ENCODE measurements at places on chromosomes 7 and 10.

DNA sequence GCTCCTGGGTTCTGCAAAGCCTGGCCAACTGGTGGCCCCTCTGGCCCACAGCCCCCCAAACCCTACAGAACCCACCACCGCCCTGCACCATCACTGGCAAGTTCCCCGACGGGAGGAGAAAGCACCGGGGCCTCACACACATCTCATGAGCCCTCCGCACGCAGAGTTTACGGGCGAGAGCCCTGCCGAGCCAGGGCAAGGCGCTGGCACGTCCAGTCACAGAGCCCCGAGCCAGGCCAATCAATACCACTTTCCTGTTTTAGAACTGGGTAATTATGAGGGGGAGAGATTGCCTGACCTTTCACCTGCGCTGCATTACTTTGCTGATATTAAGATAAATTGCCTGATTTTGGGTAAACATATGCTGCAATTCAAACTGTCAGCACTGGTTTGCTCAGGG, 113.3 kb downstream of the EBF3 start:
- DNase-seq = no peak

DNA sequence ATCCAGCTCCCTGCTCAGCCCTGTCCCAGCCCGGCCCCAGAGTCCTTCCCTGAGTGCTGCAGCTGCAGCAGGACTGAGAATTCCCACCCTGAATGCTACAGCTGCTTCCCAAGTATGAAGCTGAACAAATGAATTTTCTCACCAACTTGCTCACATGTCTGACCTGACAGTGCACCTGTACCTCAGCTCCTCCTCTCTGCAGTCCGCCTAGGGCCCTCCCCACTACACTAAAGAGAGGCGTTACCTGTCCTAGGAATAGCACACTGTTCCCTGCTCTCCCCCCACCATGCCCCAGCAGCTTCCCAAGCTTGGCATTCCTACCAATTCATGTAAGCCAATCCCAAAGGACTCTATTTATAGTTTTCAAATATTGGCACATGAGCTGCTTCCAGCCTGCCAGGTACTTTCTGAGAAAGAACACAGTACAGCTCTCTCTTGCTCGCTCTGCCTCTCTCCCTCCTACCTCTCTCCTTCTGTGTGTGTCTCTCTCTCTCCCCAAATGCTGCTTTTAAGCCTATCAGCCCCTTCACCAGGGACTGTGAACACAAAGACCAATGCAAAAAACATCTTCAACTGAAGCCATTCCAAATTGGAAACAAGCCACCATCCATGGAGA, 400.1 kb downstream of the TNS3 start:
- no peak for DNase-seq

DNA sequence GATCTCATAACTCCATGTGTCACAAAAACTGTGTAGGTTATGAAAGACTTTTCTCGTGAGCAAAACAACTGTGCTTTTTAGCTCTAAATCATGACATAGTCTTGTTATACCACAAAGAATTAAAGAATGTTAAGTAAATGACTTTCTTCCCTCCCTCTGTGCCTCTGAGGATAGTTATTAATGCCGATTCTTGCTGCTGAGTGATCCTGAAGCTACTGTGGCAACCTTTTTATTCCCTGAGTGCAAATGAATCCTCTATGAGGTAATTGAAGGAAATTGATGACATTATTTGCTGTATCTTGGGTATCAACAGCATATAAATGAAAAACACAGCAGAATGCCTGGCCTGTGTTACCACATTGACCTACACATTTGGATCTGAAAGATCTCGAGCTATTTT, 142.2 kb upstream of the HDAC9 start:
- DNase-seq = no peak

- DNase-seq = no peak
Measured at GRCh38 chr7:135375908-135376699, 133.8 kb downstream of the CNOT4 start.

DNA sequence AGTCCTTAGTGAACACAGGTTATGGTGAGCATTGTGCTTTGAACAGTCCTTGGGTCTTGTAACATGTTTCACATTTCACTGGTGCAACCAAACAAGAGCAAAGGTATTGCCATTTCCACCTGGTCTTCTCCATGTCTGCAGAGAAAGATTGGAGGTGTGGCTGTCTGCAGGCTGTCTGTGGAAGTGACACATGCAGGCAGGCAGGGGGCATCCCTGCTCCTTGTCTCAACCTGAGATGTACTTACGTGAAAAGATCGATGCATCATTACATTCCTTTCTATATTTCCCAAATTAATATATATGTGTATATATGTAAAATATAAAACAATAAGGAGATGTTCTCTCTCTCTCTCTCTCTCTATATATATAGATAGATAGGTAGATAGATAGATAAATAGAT, 54.3 kb downstream of the LRRC18 start:
- no peak for DNase-seq

GRCh38 chr7:29075606-29076005, 70.7 kb downstream of the CPVL start:
- DNase-seq = no peak

- no peak for DNase-seq
Measured at GRCh38 chr7:151427705-151428377, 12.1 kb downstream of the CRYGN start.

GRCh38 chr10:52966904-52967303, 194.3 kb upstream of the MBL2 start:
- no peak for DNase-seq

DNA sequence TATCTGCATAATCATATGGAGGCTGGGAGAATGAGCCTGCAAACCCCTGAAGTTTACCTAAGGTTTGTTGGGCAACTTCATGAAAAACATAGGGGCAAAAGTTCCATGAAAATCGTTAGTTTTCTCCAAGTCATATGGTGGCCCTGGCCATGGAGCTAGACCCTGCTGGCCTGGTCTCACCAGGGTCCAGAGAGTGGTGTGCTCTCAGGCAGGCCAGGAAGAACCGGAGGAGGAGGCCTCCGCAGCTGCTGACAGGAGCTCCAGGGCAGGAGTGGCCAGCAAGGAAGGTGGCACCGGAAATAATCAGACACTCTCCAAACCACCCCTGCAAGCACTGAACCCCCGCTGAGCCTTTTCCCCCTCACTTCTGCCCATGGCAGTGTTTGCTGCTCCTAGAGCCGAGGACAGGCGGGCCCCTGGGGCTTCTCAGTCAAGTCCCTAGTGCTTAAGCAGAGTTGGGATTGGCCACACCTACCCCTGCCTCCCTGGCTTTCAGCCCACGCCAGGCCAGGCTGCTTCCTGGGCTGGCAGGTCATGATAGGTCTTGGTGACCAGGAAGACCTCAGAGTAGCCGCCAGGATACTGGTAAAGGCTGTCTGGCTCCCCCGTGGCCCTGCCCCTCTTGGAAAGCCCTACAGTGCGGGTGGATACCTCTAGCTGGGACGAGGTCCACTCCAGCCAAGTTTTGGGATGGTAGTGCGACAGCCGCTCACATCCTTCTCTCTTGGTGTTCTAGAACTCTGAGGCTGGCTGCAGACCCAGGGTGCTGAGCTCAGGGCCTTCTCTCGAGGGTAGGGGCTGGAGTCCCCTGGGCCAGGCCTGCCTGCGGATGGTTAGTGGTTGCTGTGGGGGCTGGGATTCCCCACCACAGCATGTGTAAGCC, 242.8 kb downstream of the MGMT start:
- no peak for DNase-seq

GRCh38 chr10:124238367-124238766, 145.0 kb upstream of the CHST15 start:
- peak; percentile 66 for DNase-seq

GRCh38 chr10:71888623-71889387, 37.8 kb upstream of the PSAP start:
- peak; percentile 78 for DNase-seq

DNA sequence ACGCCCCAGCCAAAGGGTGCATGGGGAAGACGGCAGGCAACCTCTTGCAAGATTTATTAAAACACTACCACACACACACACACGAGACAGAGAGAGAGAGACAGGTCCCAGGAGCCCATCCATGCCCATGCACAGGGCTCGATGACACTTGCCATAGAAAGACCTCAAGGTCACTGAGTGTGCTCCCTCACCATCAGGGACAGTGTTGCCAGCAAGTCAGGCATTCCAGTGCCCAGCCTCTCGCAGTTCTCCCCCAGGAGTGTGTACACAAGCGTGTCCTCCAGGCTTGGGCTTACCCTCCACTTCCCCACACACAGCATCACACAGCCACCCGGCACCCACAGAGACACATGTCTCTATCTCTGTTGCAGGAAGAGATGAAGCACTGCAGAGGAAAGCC, 46.8 kb upstream of the SLF2 start:
- DNase-seq = no peak

DNA sequence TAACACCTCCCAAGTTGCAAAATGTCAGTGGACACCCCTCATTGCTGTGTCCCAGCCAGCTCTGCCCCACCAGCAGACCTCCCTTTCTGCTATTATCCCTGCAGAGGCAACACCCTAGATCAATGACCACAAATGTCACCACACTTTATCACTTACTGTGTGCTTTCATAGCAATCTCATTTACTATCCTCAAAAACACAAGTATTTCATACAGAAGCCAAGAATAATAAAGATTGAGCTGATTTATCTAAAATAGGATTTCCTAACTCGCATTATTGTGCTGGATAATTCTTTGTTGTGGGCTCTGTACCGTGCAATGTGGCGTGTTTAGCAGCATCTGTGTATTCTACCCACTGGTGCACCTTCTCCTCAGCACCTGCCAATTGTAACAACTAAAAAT, 13.2 kb upstream of the ABCB5 start:
- no peak for DNase-seq

DNA sequence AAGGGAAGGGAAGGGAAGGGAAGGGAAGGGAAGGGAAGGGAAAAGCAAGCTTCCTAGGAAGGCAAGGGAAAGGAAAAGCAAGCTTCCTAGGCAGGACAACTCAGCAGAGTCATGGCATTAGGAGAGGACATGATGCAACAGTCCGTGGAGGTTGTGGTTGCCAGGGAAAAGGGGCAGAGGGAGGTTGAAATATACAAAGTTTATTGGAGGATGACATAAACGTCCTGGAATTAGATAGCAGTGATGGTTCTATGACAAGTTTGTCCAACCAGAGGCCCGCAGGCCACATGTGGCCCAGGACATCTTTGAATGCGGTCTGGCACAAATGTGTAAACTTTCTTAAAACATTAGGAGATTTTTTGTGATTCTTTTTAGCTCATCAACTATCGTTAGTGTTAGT, 59.8 kb upstream of the OPN4 start:
- peak; percentile 33 for DNase-seq

- DNase-seq = no peak
Measured at GRCh38 chr7:102967798-102968197, 55.0 kb downstream of the LRRC17 start.

DNA sequence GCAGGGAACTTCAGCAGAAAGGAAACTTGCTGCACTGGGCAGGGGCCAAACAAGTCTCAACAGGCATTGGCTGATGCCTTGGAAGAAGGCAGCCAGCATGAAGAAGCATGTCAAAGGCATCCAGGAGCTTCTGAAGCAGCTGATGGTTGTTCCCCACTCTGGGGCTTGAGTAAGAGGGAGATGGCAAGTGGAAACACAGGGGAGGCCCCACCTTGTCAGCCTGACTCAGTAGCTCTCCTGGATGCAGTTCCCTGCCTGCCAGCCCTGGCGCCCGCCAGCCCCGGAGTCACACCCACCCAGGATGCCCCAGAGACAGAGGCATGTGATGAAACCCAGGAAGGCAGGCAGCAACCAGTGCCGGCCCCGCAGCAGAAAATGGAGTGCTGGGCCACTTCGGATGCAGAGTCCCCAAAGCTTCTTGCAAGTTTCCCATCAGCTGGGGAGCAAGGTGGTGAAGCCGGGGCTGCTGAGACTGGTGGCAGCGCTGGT, 96.5 kb downstream of the TACC2 start:
- peak; percentile 97 for DNase-seq

GRCh38 chr10:122435212-122435827, 19.1 kb upstream of the ARMS2 start:
- no peak for DNase-seq

DNA sequence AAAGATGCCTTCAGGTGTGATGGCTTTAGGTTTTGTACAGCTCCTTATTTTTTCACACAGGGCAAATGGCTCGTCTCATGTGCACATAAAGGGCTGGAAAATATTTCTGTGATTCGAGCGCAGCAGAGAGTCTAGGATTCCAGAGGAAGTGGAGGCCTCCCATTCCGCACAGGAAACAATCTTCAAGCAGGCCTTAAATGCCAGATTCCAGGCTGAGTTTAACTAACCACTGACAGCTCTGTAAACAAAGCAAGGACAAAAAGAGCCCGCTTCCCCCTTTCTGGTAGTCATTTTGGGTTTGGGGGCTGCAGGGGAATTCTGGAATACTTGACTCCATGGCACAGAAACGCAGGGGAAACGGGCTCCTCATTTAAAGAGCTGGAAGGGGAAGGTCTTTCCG, 87.2 kb downstream of the CALD1 start:
- no peak for DNase-seq

DNA sequence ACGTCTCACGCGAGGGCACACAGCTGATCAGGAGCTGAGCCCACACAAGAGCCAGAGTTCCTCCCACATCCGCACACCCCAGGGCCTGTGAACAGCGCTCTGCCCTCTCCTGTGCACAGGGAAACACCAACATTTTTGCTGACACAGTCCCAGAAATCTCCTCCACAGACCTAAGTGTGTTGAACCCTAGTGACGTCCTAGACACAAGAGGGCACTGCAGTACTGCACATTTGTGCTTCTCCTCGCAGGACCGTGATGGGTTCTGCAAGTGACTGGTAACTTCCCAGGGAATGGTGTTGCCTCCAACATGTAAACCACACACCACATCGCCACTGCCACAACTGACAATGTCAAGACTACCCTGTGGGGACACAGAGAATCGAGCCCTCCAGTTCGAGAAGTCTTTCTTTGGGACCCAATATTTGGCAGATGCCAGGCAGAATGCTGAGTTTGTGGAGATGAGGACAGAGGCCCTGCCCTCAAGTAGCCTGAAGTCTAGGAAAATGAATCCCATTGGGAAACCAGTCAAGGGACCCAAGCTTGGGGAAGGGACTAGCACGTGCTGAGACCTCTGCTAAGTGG, 170.3 kb downstream of the PAXIP1 start:
- DNase-seq = no peak

DNA sequence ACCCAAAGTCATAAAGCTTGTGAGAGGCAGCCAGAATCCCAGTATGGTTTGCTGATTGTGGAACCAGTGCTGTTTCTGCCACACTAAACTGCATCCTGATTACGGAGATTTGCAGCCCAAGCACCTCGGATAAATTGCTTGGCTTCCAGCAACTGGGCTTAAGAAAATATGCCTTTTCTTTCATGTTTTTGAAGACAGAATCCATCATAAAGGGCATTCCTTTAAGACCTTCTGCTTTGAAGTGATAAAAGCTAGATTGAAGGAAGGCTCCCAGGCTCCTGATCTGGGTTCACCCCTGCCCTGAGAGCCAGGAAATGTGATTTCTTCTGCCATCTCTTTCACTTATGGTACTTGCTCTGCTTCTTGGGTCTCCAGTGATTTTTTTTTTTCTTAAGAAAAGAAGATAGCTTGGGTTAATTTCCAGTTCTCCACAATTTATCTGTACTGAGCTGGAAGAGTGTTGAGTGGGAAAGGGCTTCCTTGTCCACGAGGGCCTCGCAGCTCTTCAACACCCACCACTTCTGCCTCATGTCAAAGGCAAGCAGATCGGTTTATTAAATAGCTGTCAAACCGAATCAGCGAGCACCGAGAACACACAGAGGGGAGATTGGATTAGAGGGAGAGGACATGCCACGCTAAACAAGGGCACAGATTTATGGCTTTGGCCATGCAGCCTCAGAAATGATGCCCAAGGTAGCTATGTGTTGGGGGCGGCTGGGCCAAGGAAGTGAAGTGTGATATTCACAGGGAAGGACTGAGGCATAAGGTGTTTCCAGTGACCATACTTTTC, 94.9 kb upstream of the TBX20 start:
- DNase-seq = no peak

- DNase-seq = no peak
Measured at GRCh38 chr10:79416578-79417255, 28.7 kb downstream of the ZCCHC24 start.

- DNase-seq = no peak
Measured at GRCh38 chr7:69847921-69848612, 249.8 kb downstream of the AUTS2 start.

Data from mammary epithelial cell (primary cell).